ENCODE measurements at places on chromosomes 12 and 14. TPM values are rescaled to one million over a fixed set of nuclear protein-coding genes. Genes with fewer than 3 reads are reported as not detected.

GRCh38 chr12:91033251-91033650 lies 24.6 kb downstream of the KERA start:
- DNase-seq = no peak

GRCh38 chr14:36935976-36936678 lies 236.3 kb downstream of the SLC25A21 start:
- peak; percentile 47 for DNase-seq

DNA sequence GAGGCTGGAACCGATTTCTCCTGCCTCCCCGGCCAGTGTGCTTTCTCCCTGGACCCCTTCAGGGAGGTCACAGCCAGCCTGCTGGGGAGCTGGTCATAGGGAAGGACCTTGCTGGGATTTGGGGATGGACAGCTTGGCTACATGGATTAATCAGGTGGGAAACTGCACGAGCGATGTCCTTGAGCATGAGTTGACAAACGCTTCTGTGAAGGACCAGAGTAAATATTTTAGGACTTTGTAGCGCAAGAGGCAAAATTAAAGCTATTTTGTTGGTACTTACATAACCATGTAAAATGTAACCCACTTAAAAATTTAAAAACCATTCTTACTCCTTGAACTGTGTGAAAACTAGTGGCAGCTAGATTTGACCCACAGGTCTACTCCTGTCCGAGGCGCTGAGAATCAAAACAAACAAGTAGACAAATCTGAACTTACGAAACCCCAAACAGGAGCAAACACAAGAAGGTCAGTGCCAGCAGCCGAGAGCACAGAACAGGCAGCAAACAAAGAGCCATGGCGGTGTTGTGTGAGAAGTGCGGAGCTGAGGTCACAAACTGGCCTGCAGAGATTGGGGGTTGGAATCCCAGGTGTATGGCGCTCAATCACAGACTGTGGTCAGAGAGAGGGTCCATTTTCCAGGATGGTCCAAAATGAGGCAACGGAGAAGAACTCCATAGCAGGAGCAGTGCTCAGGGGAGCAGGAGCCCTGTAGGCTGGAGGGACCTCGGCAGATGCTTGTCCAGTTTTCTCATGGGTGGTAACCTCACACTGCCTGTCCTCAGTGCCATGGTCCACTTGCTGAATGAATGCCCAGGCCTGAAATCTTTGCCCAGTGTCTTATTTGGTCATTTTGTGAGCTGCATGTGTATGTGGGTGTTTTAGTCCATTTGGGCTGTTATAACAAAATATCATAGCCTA lies 79.2 kb upstream of the CLMN start:
- no peak for DNase-seq

GRCh38 chr12:52947738-52948423 lies 1.0 kb upstream of the KRT18 start:
- DNase-seq = no peak

DNA sequence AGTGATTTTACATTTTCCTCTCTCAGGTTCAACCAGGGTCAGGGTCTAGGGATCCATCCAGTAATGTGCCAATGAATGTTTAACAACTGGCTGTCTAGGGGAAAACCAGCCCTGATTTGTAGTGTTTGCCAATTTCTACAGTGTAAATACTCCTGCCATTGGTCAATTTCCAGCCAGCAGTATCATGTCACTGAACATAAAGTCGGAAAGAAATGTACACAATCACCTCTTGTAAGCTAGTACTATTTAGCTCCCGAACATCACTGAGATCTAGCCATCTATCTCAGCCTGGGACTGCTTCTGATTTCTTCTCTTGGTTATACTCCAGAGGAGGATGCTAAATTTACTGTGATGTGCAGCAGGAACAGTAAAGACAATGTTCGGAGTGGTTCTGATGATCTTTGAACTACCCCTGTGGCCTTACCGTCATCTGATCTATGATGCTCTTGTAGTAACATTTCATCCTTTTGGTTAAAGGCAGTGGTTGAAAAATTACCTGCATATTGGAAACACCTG lies 36.7 kb upstream of the EGLN3 start:
- DNase-seq = no peak

GRCh38 chr12:26771861-26772260 lies 61.1 kb downstream of the ITPR2 start:
- DNase-seq = no peak

DNA sequence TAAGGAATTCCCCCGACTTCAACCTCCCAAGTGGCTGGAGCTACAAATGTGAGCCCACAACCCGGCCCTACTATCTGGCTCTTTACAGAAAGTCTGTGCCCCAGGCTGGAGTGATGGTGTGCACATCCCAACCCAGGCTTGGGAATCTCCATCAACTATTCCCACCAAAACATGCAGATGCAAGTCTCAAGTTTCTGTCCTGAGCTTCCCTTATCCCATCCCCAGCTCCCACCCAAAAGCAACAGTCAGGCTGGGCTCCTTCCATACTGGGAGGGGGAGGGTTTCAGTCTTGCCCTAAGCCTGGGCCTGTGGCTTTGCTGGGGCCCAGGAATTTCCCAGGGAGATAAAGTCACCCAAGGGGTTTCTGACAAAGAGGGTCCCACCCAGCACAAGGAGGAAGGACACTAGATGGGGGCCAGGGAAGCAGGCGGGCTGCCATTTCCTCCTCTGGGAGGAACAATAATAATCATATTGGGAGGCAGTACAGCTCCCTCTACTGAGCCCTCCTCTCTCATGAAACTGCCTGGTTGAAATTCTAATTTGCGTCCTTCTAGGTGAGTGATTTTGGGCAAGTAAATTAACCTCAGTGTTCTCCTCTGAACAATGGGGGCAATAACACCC lies 8.0 kb downstream of the SLC8B1 start:
- no peak for DNase-seq

- DNase-seq = no peak
Measured at GRCh38 chr14:101937926-101938767, 26.2 kb upstream of the DYNC1H1 start.

- DNase-seq = no peak
Measured at GRCh38 chr14:56061051-56061450, 57.2 kb upstream of the PELI2 start.

GRCh38 chr14:46653031-46653755 lies 1.6 kb upstream of the RPL10L start:
- DNase-seq = no peak

GRCh38 chr14:68361231-68361630 lies 431.6 kb downstream of the ZFP36L1 start:
- peak; percentile 65 for DNase-seq

PLBD1 gene
- 0.51 TPM for total RNA-seq

GLT8D2 gene
- total RNA-seq = 58.6 TPM

Measured in GM23248 (cell line).